ENCODE measurements at places on chromosomes 5 and 9.
A peak's percentile ranks its signal among the peaks of the same experiment; 100 is the strongest.

GRCh38 chr9:110029956-110030480, 177.9 kb downstream of the C9orf152 start:
- no peak for DNase-seq

DNA sequence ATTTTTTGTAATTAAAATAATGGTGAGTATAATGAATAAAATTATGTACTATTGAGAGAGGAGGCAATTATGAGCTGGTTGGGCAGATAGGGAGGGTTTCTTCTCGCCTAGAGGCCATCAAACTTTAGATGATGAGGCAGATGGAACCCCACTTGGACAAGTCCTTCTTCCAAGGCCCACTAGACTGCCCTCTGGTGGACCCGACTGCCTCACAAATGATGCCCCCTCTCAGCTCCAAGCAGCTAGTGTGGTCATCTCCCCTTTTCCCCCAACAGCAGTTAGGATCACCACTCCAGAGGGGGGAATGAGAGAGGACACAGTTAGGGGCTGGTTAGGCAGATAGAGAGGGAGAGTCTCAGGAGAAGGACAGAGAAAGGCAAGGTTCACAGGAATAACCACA, 348.0 kb upstream of the CDH18 start:
- DNase-seq: no peak

GRCh38 chr9:95004411-95005277, 278.1 kb downstream of the AOPEP start:
- peak; percentile 73 for DNase-seq

DNA sequence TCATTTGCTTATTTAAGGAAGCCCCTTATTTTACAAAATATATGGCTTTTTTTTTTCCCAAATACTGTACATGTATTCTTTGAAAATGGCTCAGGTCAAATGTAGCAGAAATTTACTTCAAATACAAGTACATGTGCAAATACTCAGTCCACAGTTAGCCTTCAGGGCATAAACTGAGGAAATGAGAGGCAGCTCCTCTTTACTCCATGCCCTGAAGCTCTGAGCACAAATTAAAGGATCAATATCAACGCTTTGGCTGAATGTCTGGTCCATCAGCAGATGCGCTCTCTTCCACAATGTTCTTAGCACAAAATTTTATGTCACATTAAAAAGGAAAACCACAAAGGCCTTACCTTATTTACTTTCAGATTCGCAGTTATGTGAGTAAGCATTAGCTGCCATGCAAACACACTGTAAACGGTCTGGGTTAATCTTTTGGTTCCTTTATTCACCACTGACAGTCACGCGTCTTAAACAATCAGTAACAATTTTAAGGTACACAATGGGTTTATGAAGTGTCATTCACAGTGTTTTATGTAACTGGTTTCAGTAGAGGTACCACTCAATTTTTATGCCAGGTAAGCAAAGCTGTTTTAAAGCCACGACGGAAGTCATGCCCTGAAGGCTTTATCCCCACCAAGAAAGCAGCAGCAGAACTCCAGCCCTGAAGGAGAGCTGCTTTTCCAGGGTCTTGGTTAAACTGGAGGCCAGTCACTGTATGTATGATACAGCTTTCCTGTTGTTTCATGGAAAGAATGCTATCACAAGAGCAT, 103.4 kb downstream of the OTULIN start:
- DNase-seq: no peak

- peak; percentile 48 for DNase-seq
Measured at GRCh38 chr9:113164536-113165300, 13.9 kb downstream of the SLC31A2 start.

- no peak for DNase-seq
Measured at GRCh38 chr5:95235439-95235982, 49.4 kb downstream of the MCTP1 start.

- no peak for DNase-seq
Measured at GRCh38 chr5:174876-175465, 16.3 kb upstream of the LRRC14B start.

DNA sequence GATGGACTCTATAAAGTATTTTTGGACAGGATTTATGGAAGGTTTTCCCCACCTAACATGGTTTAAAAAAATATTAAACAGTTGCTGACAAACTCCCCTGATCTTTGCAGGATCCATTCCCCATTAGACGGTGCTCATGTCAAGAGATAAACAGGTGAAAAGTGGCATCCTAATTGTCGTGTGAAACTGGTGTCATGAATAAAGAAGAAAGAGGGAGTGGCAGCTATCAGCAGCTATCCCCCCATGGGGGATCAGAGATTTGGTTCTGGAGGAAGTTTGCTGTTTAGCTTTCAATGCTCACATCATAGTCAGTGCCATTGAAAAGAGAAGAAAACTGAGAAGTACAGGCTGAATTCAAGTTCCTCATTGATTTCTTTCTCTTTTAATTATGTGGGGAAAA, 329.3 kb upstream of the BRINP1 start:
- no peak for DNase-seq

- peak; percentile 92 for DNase-seq
Measured at GRCh38 chr9:88732128-88732527, 197.2 kb downstream of the NXNL2 start.

DNA sequence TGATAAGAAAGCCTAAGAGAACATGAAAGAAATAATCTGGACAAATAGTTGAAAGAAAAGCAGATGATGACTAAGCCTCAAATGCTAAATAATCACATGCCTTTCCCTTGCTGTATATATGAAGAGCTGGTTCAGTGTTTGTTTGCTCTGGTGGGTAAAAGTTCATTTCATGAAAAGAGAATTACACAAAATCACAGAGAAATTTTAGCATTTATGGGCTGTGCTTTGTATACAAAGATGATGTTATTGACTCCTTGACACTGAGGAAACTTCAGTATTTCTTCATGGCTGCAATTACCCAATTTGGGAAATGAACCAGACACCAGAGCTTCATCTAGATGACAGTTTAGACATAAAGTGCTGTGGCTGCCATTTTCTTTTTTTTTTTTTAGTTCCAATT, 527.2 kb downstream of the NR2F1-AS1 start:
- DNase-seq: peak; percentile 70

DNA sequence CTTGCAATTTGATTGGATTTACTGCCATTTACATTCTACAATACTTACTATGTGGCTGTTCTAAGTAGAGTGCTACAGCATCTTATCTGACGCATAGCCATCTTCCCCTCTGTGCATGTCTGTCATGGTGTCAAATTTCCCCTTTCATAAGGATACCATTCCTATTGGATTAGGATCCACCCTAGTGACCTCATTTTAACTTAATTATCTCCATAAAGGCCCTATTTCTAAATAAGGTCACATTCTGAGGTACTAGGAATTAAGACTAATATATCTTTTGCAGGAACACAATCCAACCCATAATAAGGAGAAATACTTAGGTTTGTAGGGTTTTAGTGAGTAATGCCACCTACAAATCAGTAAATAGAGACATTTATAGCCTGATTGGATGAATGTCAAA, 268.0 kb downstream of the ADAMTSL1 start:
- no peak for DNase-seq

All from adipocyte (in vitro differentiated cells).